ENCODE measurements at places on chromosomes 5 and 9.

DNA sequence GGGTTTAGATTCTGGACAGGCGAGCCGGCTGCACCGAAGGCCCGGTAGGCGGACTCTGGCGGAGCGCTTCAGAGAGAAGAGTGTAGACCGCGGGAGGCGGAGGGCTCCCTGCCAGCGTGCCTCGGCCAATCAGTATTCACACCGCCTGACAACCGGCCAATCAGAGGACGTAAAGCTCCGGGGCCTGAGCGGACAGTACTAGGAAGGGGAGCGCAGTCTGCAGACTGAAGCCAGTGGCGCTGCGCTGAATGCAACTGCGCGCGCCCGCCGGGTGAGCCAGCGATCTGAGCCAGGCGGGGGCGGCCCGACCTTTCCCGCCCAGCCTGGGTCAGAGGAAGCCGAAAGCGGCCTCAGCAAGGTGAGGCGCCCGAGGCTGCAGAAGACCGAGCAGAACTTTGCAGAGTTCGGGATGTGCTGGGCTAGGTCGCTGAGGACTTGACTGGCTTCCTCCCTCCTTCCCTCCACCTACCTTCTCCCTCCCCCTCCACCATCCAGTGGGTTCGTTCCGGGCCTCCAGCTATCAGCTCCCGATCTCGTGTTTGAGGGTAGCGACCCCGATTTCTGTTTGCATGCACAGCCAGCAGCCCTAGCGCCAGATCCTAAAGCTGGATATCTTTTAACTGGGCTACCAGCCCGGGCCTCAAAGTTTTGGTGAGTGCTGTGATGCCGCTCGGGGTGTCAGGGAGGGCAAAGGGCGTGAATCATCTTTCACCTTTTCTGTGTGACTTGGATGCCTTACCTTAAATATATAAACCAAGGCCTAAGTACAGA, at the start of gene DMRT2:
TSS of gene DMRT2 (plus strand) at position 233 of the 771 bp plus-strand sequence. CDS start 1,257 bp downstream, outside the sequence.
- no peak for DNase-seq

DNA sequence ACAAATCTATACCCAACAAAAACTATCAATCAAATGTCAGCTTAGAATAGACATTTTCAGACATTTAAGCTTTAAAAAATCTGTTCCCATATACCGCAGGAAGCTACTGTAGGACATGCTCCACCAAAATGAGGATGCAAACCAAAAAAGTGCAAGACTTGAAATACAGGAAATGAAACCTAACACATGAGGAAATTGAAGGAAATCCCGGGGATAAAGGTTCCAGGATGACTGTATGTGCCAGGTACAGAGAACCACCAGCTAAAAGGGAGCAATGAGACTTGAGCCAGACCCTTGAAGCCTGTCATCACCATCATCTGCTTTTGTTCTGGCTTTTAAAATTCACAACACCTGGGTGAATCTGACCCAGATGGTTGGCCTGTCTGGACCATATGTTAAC, 21.4 kb downstream of the DIAPH1 start:
- DNase-seq = no peak

DNA sequence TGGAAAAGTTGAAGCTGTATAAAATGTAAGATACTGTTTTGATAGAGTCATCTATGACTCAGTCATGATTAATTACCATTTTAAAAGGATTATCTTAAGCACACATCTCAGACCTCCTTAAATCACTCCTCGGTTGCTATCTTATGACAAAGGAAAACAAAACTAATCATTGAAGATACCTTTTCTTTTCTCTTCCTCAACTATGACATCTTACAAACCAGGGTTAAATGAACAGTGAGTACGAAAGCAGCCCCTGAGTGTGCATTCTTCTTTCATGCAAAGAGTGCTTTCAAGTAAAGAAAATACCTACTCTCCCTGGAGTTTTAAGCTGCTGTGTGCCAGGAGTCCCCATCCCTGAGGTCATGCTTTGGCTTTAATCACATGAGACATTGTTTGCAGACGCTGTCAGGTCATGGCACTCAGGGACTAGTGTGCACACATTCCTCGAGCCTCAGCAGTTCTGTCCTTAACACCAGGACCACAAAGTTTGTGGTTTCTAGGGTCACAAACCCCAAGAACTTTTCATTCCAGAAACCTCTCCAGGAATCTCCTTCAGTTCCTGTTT, 86.7 kb upstream of the ICE1 start:
- no peak for DNase-seq

GRCh38 chr5:78647838-78648358, 674 bp downstream of the LHFPL2 start:
- no peak for DNase-seq

GRCh38 chr9:14423815-14424261, 109.9 kb upstream of the NFIB start:
- DNase-seq = no peak

GRCh38 chr9:137236936-137237421, 4.1 kb upstream of the TUBB4B start:
- DNase-seq = no peak

- no peak for DNase-seq
These were observed 1.8 kb downstream of the SLC12A2 start for GRCh38 chr5:128085413-128085812.

DNA sequence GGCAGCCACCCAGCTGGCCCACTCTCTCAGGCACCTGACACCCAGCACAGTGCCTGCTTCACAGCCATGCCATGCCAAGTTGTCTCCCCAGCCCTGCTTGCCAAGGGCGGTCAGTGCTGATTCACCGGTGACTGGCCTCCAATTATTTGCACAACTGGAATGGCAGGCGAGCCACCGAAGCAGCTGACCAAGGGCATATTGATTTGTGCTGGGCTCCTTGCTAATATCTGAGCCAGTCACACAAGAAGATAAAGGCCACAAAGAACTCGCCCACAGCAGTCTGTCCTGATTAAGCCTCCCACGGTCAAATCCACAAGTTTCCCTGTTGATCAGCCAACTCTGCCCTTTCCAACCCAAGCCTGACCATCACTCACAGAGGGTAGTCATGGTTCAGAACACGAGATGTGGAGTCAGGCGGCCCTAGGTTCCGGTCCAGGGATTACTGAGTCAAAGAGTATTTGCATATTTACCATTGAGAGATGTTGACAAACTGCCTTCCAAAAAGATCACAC, 6.4 kb upstream of the EEIG1 start:
- no peak for DNase-seq
